Lung (tissue), 17 donors: ENCODE measurements at places on chromosomes 2 and 18.

DNA sequence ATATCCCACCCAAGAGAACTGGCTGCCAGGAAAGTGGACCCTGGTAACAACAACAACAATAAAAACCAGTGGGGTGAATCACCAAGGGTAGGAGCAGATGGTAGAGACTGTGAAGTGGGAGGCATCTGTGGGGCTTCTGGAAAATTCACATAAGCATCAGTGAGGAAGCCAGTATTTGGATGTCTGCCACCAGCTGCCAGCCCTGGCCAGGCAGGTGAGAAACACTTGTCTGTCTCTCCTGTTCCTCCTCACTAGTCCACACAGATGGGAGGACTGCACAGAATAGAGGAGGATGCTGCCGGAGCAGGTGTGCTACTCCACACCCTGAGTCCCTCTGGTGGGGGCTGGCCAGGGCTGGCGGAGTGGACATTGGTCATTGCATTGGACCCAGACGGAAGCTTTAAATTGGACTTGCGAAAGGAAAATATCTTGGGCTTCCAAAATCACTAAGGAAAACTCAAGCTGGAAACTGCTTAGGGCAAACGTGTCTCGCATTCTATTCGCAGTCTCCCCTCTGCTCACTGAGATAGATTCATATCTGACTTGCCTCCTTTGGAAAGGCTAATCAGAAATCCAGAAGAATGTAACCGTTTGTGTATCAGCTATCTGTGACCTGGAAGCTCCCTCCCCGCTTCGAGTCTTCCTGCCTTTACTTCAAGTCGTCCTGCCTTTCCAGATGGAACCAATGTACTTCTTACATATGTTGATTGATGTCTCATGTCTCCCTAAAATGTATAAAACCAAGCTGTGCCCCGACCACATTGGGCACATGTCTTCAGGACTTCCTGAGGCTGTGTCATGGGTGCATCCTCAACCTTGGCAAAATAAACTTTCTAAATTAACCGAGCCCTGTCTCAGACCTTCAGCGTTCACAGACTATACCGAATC is 69.1 kb downstream of the NAB1 start:
- DNase-seq, result no peak

DNA sequence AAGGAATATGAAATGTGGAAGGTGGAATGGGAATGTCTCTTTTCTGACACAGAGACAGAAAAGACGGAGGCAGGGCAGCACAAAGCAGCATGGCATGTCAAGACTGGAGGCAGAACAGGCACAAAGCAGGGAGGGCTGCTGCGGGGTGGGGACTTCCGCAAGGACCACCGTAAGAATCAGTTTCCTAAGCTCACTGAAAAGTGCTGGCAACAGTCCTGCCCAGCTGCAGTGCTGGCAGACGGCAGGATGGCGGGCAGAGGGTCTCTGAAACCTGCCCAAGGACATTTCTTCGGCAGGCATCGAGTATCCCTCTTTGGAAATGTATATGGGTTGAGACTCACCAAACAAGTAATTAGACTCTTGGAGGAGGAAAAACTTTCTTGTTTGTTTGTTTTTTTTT is 54.9 kb downstream of the FAM178B start:
- no peak for DNase-seq

GRCh38 chr2:85160966-85161960 is 28.1 kb downstream of the TCF7L1 start:
- DNase-seq, result peak; percentile 82

DNA sequence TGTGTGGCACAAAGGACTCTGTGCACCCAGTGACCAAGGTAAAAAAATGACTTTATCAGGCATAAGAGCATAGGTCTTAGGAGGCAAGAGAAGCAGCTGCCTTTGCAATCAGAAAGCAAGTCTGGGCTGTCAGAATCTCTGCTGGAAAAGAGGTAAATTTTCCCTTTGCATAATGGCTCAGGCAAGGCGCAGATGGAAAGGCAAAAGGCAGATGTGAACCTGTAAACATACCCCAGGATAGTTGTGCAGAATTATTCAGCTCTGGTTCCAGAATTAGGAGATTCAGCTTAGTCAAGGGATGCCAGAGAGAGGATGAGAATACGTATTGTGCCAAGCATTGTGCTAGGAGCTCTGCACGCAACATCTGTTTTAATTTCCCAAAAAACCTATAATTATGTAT is 258.7 kb downstream of the CLIP4 start:
- DNase-seq, result no peak

DNA sequence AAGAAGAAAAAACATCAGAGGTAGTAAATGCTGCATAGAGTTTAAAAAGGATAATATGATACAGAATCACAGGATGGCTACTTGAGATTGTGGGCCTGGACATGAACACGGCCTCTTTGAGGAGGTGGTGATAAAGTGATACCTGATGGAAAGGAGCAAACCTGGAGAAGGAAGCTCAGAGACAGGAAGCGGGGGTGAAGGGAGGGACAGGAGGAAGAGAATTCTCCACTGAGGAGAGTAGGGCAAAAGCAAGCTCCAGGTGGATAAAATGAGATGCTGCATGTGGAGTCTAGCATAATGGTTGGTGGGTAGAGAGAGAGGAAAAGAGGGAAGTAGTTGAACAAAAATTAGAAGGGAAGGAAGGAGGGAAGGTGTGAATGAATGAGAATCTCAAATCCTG is 77.0 kb upstream of the GALNT3 start:
- no peak for DNase-seq

- no peak for DNase-seq
Measured at GRCh38 chr2:69092857-69093256, 79.9 kb downstream of the ANTXR1 start.

- no peak for DNase-seq
Measured at GRCh38 chr2:61178603-61179545, 16.9 kb downstream of the C2orf74 start.

GRCh38 chr18:51137026-51137729 is 60.3 kb downstream of the MEX3C start:
- no peak for DNase-seq

DNA sequence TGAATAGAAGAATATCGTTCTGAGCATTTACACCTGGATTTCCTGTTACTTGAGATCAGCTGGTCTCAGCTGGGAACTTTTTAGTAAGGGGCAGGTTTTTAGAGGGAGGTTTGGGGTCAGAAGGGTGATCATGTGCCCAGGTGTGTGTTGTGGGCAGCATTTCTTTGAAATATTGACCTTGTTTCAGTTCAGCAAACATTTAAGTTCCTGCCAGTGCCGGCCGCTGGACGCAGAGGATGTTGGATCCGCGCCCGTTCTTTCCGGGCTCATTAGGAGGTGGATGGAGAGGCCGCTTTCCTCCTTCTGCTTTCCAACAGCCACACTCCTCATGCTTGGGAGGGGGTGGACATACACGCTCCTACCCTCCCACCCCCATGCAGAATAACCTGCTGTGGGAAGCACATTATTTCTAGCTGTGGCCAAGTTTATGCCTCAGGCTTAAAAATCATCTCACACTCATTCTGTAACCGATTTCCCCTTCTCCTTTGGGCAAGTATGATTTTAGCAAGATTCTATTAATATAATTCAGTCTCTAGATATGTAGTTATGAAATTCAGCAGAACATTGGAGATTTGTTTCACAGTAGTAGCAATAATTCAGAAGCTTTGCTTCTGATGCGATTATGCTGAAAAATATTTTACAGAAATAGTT is 131.4 kb downstream of the ZNF236 start:
- peak; percentile 90 for DNase-seq

DNA sequence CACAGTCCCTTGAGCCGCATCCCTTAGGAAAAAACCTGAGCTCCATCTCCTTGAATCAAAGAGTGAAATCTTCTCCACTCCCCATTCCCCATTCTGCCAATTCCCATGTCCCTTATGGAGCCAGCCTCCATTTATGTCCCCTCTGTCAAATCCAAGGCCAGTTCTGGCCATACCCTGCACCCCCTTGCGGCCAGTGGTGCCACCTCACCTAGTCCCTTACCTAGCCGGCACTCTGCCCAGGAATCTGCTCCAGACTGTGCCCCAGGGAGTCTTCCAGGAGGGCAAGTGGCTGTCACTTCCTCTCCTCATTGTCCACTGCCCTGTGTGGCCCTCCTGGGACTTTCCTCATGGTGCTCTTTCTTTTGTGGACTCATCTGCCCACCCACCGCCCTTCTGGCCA is 195.4 kb upstream of the RMP24 start:
- no peak for DNase-seq

DNA sequence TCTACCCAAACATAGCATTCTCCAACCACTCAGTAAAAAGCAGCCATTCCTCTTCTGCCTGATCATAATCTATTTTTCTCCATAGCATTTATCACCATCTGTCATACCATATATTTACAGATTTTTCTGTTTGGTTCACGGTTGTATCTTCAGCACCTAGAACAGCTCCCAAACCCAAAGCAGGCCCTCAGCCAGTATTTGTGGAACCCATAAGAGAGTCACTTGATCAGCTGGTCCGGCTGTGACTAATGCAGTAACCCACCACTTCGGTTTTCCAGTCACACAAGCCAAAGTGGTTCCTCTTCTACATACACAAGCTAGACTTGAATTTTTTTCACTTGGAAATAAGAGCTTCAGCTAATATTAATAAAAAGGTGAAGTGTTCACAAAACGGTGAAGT is 511.6 kb upstream of the CELF4 start:
- DNase-seq, result no peak

DNA sequence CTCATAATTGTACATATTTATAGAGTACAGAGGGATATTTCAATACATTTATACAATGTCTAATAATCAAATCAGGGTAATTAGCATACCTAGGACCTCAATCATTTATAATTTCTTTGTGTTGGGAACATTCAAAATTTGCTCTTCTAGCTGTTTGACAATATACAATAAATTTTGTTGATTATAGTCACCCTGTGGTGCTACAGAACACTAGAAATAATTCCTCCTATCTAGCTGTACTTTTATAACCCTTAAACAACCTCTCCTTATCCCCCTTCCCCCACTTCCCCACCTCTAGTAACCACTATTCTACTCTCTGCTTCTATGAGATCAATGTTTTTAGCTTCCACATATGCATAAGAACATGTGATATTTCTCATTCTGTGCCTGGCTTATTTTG is 328.4 kb upstream of the RBMS1 start:
- DNase-seq, result no peak

GRCh38 chr2:226836548-226836885 is 663 bp downstream of the RHBDD1 start:
- DNase-seq, result no peak

DNA sequence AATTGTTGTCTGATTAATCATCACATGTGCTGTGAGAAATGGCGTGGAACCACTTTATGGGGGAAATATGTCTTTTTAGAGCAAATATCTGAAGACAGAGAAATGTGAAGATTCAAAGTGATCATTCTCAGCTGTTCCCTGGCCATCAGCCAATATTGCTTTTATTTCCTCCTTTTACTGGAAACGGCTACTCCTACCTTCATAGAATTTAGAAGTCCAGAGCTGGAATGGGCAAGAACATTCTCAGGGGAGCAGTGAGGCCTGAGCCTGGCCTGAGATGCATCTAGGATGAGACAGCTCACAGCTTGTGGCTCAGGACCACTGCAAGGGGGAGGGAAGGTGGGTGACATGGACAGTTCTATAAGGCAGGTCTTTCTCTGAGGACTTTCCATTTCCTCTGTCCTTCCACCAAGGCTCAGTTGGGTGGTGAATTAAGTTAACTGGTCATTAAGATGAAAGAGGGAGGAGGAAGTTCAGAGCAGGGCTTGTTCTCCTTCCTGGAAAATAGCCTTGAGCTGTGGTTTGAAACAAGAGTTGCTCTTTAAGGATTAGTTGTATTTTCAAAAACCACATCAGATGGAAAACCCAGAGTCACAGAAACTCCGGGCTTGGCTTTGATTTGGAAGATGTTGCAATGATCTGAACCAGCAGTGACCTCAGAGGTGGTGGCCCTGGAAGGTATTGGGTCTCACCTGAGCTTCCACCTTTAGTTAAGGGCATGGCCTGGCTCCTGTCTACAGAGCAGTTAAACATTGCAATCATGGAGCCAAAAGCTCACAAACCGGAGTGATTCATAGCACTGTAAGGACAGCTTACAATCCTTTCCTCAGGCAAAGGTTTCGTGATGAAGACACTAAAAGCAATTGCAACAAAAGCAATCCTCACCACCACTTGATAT is 144.3 kb downstream of the VAPA start:
- DNase-seq, result no peak

DNA sequence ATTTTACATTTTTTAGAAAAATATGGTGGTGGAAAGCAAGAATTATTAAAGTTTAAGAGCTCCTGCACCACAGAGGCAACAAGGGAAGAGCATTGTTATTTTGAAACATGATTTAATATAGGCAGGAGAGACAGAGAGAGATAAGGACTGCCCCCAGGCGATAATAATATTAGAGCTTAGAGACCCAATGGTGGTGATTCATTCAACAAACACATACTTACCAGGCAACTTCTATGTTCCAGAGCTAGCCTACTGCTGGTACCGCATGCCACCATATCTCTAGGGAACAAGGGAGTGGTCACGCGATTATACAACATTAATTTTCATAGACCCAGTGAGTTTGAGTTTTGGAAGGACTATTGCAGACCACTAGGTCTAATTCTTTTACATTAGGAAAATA is 327.8 kb upstream of the SOX11 start:
- DNase-seq, result no peak

DNA sequence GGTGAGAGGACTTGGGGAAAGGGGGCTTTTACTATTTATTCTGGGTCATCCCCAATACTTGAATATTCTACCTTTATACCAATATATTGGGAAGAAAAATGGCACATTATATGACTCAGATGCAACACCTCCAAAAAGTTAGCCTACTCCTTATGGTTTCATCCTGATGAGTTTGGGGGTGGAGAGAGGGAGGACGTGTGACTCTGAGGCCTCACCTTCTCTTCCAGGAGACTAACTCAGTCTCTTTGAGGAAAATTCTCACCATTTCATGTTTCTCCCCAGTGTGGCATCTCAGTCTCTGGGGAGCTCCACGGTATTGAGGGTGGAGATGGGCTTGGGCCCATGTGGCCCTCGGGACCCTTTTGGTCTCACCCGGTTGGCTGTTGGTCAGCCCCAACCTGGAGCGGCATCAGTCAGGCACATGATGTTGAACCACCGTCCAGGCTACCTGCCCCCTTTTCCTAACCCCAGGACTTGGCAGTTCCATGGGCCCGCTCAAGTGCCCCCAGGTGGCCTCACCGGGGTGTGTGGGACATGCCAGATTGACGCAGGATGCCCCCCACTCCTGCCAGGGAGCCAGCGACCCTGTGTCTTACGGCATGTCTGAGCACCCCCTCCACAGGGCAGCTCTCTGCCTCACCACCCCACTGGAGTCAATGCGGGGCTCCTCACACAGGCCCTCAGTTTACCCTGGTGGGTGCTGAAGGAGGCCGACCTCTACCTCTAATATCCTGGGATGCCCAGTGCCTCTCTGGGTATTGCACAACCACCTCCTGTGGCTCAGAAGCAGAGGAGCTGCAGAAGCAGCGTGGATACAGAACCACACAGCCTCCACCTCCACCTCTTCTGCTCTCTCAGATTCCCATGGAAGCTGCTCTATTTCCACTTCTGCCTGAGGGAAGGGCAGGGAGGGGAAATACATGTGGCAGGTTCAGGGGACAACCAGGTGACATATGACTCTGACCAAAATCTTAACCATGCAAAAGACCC is 297.4 kb downstream of the EIPR1 start:
- DNase-seq, result no peak

- DNase-seq, result peak; percentile 11
Measured at GRCh38 chr2:25939257-25939668, 43.0 kb downstream of the KIF3C start.
